Fibroblast of skin of right biceps (primary cell): ENCODE measurements at places on chromosomes 7 and 10.

- no peak for DNase-seq
Observed at GRCh38 chr10:83678850-83679249, 460.5 kb upstream of the GHITM start.

DNA sequence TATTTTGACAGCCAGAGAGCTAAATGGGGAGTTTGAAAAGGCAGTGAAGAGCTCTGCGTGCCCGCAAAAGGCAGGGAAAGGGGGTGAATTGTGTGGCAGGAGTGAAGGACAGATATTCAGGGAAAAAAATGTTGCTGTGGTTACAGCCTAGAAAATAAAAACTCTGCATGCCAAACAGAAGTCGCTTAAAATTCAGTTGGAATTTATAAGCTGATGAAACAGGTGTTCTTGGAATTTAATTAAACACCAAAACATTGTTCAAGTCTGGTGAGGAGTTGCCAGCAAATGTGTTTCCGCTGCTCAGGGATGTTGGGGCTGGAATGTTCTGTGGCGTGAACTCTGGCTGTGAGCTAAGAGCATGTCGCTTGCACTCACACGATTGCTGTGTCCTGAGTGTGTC, 169.3 kb downstream of the ADRA2A start:
- DNase-seq: no peak

DNA sequence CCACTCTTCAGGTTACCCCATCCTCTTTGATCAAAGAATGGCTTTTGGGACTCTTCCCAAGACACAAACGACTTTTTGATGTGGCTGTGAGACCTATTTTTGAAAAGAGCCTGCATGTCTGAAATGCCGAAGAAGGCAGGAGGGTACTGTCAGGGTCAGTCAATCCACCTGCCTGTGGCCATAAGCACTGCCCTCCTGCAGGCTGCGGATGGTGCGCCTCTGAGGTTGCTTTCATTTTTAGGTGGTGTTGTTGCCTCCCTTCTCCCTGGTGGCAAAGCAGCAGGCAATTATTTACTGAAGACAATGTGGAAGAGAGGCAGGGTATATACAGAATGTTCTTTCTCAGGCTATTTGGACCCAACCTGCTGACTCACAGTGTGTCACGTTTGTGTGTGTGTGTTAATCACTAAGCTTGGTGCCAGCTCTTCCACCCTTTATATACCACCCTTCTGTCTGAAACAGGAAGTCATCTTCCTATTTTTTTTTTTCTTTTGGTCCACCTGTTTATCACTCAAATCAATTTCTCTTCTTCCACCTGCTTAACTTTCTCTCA, 1421.2 kb upstream of the CELF2 start:
- peak; percentile 29 for DNase-seq

DNA sequence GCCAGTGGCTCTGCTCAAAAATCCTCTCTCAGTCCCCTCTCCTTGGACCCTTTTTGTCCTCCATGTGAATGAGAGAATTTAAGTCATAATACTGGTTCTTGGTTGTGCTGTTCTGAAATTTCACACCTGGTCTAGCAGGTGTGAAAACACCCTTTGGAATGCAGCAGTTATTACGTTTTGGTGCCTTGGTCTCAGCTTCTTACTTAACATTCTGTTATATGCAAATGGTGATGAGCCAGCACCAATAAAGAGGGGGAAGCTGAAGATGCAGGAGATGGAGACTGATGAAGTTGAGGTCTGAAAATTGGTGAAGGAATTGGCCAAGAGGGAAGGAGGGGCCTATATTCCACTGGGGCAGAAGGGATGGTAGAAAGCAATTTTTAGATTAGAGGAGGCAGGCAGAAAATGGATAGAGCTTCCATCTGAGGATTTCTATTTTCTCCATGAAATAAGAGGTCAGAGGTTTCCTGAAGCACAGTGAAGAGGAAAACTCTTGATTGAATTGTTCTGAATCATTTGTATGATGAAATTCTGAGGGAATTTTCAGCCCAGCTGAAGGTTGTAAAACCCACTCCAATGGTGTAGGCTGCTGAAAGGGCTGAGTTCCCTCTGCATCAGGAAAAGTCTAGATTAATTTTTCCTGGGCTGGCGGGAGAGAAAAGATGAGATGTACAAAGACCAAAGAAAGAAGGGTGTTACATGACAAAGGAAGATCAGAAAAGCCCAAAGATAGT, 94.0 kb upstream of the FAM180A start:
- DNase-seq: peak; percentile 24

DNA sequence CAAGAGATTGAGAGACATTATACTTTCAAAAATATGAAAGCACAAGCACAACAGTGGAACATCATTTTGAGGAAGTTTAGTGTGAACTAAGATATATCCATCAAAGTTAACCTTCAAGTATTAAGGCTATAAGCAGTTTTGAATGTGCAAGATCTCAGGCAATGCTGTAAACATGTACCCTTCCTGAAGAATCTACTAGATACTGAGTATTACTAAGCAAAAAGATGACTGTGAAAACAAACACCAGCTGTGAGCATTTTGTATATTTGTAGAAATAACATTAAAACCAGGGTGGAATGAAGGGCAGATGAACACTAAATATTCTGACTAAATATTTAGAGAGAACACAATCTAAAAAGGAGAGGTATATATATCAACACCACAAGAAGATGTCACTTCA, 41.3 kb upstream of the ADRA2A start:
- DNase-seq: no peak

- no peak for DNase-seq
Observed at GRCh38 chr7:116769546-116769945, 92.8 kb upstream of the CAPZA2 start.

- no peak for DNase-seq
Observed at GRCh38 chr10:13809427-13809826, 222.7 kb downstream of the PRPF18 start.

- DNase-seq: peak; percentile 55
Observed at GRCh38 chr7:28163949-28164348, 16.6 kb downstream of the JAZF1 start.

DNA sequence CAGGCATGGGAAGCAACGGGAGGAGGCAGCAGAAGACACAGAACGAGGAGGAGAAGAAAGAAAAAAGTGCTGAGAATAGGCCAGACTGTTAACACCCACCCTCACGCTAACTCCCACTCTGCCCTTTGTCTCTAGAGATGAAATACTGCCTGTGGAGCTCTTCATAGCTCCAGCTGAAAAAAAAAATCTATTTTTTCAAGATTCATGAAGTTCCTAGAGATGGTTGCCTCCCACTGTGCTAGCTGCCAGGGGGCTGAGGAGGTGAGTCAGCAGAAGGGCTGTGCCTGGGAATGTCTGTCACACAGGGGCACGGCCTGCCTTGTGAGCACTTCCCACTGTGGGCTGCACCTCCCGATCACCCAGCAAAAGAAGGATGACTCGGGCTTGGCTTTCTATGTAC, 144.5 kb downstream of the RNF216 start:
- DNase-seq: peak; percentile 94

GRCh38 chr10:44995914-44996669, 4.6 kb upstream of the ZNF22 start:
- no peak for DNase-seq

DNA sequence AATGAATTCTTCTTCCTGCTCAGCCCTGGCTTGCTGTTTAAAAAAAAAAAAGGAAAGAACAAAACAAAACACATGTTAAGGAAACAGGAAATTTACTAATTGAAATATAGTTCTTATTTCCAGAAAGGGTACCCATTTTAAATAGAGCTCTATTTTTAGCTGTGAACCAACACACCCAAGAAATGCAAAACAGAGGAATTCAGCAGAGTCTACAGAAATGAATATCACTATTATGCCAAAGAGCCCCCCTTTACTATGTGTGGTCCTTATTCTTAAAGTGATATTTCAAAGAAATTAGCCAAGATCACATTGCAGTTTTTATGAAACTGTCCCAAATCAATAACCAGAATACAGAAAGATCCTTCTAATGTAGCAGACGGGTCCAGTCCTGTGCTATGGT, 53.7 kb downstream of the CCDC6 start:
- no peak for DNase-seq

DNA sequence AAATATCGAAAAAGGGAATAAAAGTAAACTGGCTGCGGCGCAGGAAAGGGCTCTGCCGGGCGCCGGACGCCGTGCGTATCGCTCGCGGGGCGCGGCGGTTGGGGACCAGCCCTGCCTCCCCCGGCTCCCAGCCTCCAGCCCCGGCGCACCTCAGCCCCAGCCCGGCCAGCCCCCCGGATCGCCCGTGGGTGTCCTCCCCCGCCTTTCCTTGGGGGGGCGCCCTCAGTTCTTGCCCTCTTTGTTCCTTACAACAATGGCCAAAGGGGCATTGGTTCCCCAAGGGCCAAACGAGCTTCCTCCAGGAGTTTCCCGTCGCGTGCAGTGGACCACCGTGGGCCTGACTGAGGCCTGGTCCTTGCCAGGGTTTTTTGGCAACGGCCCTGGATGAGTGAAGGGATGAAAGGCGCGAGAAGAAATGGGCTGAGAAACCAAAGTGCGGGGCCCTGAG, 1.2 kb downstream of the MACROH2A2 start:
- peak; percentile 34 for DNase-seq

- peak; percentile 95 for DNase-seq
Observed at GRCh38 chr10:33129996-33130386, 172.0 kb upstream of the ITGB1 start.

GRCh38 chr10:123140164-123140982, 4.6 kb downstream of the HMX3 start:
- DNase-seq: no peak

- DNase-seq: no peak
Observed at GRCh38 chr7:20350996-20351692, 20.4 kb downstream of the ITGB8 start.

GRCh38 chr7:25665374-25665773, 437.1 kb upstream of the NPVF start:
- no peak for DNase-seq

- no peak for DNase-seq
Observed at GRCh38 chr7:128005759-128006159, 25.5 kb downstream of the LRRC4 start.

- DNase-seq: no peak
Observed at GRCh38 chr10:66886848-66887247, 39.0 kb upstream of the LRRTM3 start.

- peak; percentile 77 for DNase-seq
Observed at GRCh38 chr7:43112941-43113621, 634 bp downstream of the HECW1 start.

DNA sequence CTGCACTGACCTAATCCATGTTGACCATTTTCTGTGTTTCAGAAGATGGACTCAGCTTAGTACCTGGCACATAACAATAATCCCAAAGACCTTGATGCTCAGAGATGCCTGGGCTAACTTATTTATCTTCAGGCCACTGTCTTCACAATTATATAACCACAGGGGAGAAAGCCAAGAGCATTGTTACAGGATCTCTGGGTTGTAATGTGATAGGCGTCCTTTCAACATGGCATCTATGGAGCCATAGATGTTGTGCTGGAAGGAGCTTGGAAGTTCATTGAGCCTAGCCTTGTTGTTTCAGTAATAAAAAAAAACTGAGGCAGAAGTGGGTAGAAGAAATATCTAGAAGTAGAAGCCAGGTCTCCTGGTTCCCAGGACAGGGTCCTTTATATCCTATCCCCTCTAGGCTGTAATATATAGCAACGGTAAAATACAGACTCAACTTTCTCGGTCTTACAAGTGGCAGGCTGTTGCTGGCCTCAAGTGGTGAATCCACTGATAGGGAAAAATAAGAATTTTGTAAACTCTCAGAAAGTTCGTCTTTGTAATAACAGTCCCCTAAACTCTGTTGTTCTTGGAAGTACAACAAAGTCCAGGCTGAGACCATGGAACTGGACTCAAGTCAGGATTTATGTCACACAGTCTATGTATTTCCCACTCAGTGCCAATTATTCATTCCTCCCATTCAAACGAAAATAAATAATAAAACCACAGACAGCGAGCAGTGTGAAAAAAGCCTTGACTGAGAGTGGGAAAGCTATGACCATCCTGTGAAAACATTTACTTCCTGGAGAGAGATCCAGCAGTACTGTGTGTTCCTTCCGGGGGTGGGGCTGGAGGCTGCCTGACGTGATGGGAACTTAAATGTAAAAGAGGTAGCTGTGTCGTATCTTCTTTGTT, 277.6 kb downstream of the REEP3 start:
- peak; percentile 95 for DNase-seq

DNA sequence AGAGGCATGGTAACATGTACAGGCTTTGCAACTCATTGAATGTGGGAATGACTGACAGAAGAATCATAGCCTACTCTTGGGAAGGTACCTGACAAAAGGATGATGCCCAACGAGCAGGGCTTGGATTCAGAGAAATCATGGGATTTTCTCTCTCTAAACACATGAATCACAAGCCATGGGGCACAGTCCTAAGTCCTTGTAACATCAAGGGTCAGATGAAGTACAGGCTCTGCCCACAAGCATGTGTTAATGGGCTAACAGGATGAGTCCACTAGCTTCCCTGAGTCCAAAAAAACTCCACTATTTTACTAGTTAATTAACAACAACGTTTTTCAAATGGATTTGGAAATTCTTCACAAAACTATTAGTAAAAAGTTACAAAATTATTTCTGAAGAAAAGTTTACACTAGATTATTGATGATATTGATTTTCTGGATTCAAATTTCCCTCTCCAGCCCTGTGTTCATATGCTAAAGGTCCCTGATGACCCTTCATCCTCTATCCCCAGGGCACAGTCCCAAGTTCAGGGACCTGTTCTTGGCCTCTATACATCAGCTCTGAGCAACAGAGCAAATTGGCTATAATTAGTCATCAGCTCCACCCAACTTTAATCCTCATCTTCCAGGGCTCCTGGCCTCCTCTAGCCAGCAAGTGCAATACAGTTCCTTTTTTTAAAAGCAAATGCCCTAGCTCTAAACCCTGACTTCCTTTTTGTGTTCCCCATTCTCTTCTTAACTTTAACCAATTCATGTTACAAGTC, 99.8 kb downstream of the GSAP start:
- no peak for DNase-seq

- DNase-seq: no peak
Observed at GRCh38 chr7:17492437-17492836, 194.0 kb downstream of the AHR start.

DNA sequence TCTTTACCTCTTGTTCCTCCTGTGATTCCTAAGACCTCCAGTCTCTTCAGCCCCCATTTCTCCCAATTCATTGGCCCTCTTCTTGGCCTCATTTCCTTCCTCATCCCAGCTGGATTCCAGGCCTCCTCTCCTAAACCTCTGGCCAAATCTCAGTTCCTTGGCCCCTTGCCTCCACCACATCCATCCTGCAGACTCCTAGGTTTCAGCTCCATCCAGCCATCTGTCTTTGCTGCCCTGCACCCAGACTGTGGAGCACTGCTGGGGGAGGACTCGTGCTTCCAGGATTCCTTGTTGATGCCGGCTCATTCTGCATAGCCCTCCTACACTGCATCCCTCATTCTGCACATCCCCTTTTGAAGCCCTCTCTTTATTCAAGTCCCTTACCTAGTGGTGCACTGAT, 6.7 kb downstream of the PLAC9 start:
- DNase-seq: no peak

GRCh38 chr7:33334349-33334748, 205.0 kb downstream of the BBS9 start:
- DNase-seq: peak; percentile 17

- no peak for DNase-seq
Observed at GRCh38 chr10:93596539-93596938, 4.5 kb downstream of the RBP4 start.

- no peak for DNase-seq
Observed at GRCh38 chr10:21692916-21693315, 158.9 kb downstream of the MLLT10 start.
